ENCODE measurements at places on chromosomes 12 and 14.

GRCh38 chr12:131282292-131283080 is 328.8 kb downstream of the ADGRD1 start:
- DNase-seq: no peak

DNA sequence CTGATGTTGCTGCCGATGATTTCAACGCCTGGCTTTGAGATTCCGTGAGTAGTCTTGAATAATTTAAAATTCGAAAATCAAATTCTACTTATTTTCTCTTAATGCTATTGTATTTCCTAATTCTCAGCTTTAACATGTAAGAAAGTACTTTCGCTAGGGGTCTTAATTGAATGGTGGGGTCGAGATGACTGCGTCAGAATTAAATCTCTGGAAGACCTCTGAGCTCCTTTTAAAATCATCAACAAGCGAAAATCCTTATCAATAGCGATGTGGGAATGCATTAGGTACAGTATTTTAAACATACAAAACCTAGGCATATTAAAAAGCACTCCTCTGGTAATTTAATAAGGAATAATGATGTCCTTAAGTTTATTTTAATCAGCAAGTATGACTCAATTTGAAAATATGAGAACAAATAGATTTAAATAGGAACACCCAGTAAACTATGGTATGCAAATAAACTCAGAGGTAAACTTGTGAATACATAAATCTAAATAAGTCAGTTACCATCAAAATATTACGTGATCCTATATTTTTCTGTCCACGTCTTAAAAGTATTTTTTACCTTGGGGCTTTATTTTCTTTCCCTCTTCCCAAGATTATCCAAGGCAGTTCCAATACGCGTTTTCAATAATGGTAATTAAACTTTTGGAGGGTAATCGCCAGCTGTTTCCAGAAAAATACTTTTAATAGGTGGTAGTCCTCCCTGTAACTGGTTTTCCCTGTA is 1.4 kb downstream of the FOXA1 start:
- no peak for DNase-seq

GRCh38 chr12:26740991-26741390 is 92.0 kb downstream of the ITPR2 start:
- no peak for DNase-seq

DNA sequence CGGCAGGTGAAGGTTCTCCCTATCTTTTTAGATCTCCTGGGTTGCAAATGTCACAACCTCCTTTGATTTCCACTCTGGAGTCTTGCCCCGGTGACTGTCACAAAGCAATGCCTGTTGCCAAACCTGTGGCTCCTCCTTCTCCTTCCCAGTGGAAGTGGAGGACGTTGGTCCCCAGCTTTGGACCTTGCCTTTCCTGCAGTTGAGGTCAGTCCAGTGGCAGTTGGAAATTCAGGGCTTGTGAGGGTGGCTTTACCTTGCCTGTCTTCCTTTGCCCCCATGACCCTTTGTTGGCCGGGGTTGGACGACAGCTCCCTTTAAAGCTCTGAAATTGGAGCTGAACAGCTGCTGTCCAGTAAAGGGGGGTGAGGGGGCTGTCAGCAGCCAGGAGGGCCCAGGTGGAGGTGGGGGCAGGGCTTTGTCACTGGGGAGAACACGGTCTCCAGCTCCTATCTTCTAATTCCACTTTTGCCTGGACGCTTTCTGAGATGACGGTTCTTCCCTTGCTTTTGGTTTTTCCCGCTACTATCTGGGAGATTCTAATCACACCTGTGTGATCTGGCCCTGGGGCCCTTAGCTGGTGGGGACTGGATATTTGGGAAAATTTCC is 4.1 kb downstream of the TEAD4 start:
- DNase-seq: no peak

- no peak for DNase-seq
These were observed 13.8 kb upstream of the POC1B start for GRCh38 chr12:89539426-89540223.

DNA sequence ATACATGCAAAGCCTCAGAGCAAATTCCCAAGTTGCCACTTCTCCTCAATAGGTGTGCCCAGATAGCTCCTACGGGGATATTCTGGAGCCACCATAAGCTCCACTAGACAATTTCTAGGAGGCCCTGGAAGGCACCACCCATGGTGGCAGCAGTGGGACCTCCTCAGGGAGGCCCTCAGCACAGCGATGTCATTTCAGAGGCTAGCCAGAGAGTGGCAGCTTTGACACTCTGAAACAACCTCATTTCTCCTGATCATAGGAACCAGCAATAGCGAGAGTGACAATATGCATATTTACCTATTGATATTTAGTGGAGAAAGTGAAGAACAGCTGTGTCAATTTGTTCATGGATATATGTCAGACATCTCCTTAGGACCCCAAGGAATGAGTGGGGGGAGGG is 612.3 kb downstream of the SOX5 start:
- DNase-seq: no peak

DNA sequence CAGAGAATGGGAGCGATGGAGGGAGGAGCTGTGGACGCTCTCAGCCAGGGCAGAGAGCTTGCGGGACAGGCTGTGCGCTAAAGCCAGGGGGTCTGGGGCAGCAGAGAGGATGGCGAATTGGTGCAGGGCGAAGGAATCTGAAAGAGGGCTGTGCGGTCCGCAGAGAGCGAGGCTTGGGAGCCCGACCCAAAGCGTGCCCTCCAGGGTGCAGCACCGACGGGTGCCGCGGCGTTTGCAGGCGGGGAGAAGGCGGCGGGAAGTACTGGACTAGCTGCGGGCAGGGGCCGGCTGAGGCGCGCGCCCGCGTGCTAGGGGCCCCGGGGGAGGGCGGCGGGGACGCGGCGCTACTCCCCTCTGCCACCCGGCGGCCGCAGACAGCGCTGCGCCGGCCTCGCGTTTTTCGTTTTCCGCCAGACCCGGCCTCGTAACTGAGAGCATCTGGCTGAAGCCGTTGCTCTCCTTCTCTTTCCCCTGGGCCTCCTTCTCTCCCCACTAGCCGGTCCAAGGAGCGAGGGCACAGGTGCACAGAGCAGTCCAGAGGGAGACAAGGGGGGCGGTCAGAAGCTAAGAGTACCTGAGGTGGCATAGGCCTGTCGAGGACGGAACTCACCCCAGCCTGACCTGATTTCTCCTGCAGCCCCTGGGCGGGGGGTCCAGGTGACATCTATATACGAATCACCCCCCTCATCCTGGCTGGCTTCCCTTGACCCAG is 24.9 kb downstream of the SLC6A12 start:
- DNase-seq: no peak

DNA sequence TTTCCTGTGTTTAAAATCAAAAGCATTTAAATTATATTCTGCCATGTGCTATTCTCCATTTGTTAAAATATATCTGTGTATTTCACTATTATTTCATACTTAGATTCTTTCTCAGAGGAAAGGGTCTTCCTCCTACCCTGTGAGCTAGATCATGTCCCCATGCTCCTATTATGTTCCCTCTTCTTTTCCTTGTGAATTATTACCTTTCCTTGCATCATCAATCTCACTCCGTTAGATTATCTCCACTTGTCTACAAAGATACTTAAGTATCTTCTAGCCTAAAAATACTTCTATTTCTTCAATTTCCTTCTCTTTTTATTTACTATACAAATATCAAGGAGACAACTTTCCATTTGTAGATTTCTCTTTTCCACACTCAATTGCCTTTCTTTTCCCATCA is 146.5 kb downstream of the FOXG1 start:
- no peak for DNase-seq

DNA sequence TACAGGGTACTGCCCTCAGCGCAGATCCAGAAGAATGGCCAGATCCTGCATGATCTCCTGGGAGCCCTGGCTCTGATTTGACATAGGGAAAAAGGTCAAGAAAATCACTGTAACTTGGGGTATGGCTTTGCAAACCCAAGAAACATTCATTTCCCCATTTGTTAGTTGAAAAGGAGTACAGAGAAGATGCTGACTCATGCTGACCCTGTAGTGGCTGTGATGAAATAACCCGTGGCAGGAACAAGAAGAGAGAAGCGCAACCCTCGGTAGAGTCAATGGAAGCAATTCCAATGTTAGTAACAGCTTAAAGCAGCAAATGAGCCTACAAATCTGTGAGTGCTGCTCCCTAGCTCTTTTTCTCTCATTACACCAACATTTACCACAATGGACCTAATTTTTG is 281.6 kb upstream of the NPAS3 start:
- no peak for DNase-seq

- DNase-seq: no peak
These were observed 288.5 kb downstream of the KSR2 start for GRCh38 chr12:117680312-117680711.

DNA sequence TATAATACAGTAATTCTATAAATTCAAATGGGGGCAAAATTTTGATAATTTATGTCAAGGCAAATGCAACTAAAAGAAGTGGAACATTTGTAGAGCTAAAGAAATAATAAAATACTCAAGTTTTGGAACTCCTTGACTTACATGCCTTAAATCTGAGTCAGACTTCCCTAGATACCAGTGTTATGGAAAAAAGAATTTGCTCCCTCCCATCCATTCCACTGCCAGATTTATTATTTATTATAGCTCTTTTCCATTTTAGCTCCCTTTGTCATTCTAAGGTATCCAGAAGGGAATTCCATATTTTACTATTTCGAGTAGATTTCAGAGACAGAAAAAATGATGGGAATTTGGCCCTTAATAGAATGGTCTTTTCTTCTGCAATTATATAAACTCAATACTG is 44.0 kb downstream of the RHOJ start:
- no peak for DNase-seq

GRCh38 chr14:79781882-79782281 is 429.4 kb downstream of the DIO2 start:
- DNase-seq: no peak

All from H1 (cell line).